ENCODE measurements at places on chromosomes 6 and 20.

DNA sequence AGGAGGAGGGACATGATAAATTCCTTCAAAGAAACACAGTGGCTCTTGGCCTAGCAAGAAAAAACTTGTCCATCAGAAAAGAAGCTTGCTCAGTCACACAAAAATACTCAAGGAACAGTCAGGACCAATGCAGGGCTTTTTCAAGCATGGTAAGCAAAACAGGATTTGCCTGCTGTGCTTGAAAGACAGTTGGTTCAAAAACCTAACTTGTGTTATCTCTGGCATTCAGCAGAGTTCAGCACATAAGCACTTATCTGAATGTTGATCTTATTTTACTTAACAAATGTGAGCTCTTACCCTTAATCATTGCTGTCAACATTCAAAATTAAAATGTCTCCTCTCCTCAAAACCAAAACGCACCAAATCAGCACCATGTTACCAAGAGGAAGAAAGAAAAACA, 38.3 kb downstream of the ATG5 start:
- no peak for DNase-seq

GRCh38 chr6:119620846-119621555, 271.4 kb upstream of the MAN1A1 start:
- no peak for DNase-seq

- DNase-seq = no peak
Observed at GRCh38 chr6:77205936-77206335, 257.4 kb downstream of the HTR1B start.

- DNase-seq = no peak
Observed at GRCh38 chr6:43396408-43397149, 27.1 kb upstream of the ZNF318 start.

DNA sequence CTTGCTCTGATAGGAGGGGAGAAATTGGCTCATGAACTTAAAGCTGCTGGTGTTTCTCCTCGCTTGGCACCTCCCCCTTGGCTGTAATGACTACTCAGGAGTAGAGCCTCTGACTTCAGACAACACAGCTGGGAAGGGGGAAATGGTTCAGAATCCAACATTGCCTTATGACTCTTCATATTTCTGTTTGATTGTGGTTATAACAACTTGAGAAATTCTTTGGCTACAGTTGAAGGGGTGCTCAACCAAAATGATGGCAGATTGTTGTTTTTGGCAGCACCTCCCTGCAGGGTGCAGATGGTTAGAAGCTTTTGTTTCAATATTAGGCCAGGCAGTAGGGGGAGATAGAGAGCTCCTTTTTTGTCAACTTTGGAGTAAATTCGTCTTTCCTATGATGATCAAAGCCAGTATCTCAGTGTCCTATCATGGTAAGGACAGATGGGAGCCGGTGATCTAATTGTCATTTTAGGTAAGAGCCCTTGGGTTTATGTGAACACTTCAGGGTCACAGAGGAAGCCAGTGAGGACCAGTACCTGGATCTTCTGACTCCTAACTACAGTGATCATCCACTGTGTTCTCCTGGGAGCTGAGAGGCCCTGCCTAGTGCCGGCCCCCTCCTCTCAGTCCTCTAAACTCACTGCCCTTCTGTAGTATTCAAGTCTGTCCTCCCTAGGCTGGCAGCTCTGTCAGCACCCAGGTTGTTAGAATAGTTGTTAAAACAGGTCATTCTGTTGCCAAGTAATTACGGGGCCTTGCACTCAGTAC, 39.9 kb downstream of the RPRD1B start:
- no peak for DNase-seq

- no peak for DNase-seq
Observed at GRCh38 chr20:59378966-59379365, 78.6 kb downstream of the EDN3 start.

DNA sequence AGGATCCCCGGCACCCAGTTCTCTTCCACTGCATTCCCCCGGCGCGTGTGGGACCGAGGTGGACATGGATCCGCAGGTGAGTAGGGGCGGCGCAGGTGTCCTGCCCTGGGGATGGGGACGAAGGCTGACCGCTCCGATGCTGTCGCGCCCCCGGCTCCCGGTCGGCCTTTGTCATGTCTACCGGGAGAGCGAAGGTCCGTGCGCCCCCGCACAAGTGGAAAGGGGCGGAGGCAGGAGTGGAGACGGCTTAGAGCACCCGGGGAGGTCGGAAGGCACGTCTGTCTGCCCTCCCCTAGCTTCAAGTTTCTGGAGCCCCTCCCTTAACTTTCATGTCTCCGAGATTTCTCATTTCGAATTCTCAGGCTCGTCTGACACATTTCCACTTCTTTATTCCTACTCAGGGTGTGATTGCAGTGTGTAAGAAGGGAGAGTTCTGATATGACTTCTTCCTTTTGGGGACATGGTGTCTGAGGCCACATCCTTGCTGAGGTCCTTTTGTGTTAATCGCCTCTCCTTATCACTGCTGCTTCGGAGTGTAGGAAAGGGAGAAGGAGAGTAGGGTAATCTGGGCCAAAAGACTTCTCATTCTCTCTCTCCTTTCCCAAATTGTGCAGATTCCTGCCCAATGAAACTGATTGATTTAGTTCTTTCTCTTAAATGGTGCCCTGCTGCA, 435 bp downstream of the KIFC1 start:
- DNase-seq = no peak

DNA sequence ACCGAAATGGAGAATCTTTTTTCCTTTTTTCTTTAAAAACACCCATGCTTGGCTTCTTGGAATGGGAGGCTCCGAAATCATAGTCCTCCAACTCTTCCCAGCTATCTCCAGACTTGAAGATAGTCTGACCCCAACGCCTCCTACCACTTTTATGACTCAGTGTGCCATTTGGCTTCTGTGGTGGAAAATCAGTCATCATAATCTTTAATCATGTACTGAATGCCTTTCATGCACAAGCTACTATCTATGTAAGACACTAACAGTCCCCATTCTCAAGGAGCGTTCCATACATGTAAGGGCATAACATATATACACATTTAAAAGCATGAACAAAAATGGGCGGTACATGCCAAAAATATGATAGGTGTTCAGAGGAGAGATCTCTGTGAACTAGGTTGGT, 44.1 kb downstream of the TMEM14B start:
- no peak for DNase-seq

GRCh38 chr6:79512014-79512413, 25.2 kb downstream of the LCA5 start:
- no peak for DNase-seq

DNA sequence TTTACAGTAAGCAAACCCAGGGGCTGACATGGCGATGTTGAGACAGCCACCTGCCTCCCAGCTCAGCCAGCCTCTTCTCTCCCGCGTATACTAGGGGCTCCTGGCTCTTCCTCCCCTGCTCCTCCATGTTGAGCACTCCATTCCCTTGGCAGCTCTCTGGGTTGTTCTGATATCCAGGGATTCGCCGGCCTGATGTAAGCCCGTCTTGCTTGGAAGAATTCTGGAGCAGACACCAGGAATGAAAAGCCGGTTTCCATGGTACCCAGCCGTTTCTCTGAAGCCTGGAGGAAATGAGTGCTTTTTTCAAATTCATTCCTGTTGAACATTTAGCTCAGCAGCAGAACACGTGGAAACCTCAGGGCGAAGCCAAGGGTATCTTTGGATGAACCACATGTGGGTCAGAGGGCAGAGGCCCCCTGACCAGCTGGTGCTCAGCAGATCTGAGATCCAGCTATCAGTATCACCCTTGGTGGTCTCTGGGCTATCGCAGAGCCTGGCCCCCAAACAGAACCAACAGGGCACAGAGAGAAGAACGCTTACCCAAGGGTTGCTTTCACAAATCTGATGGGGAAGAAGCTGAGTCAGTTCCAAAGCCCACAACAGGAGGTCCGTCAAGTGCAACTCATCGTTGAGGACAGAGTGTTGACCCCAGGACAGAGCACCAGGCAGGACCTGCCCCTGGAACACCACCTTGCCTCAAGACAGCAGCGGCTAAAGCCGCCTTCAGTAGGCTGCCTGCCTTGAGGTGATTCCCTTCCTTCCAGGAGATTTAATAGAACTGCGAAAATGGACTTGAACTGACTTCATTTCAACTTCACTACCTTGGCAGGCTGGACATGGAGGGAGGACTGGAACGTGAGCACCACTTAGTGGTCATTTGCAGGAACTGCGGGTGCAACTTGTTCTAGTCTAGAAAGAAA, 96.1 kb upstream of the RIN2 start:
- peak; percentile 26 for DNase-seq

- no peak for DNase-seq
Observed at GRCh38 chr6:156793200-156793599, 16.0 kb downstream of the ARID1B start.

- no peak for DNase-seq
Observed at GRCh38 chr6:4774715-4775493, 1.3 kb upstream of the CDYL start.

GRCh38 chr6:155067956-155068615, 73.0 kb downstream of the TIAM2 start:
- no peak for DNase-seq

DNA sequence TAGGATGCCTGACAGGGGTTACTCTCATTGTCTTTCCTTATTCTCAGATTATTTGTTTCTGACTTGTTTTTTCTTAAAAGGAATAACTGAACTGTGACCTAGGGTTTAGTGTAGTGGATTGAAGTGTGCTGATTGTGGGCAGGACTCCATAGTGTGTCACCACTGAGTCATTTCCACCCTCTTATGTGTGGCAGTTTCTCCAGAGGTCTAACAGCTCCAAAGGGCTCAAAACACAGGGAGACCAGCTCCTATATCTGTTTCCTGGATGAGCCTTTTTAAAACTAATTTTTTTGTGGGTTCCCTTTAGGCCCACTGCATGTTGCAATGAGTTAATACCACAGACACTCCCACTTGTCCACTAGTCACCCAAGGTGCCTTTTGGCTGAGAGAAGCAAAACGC, 951.1 kb upstream of the ADGRB3 start:
- DNase-seq = no peak

- no peak for DNase-seq
Observed at GRCh38 chr20:45892049-45892825, 1.1 kb downstream of the CTSA start.

- no peak for DNase-seq
Observed at GRCh38 chr20:21096321-21097043, 9.7 kb downstream of the LINC00237 start.
